ENCODE measurements at places on chromosomes 1 and 21. TPM values are rescaled to one million over a fixed set of nuclear protein-coding genes. Genes with fewer than 3 reads are reported as not detected.

Gene SLC25A34
- under 0.01 TPM for total RNA-seq

Gene PTPRF
- total RNA-seq, result 42.7 TPM

Gene POU2F1
- 6.9 TPM for total RNA-seq

Gene AVPR1B
- not detected for total RNA-seq

Gene ADORA1
- 8.7 TPM for total RNA-seq

Gene ATP6V1G3
- 0.43 TPM for total RNA-seq

Gene ASAP3
- total RNA-seq, result 35.0 TPM

Gene ZNF124
- 43.2 TPM for total RNA-seq

Gene DRAXIN
- total RNA-seq, result not detected

Gene NOS1AP
- 0.43 TPM for total RNA-seq

Gene BRINP3
- not detected for total RNA-seq

Gene FAAH
- total RNA-seq, result 0.86 TPM

Gene GREM2
- 1.3 TPM for total RNA-seq

Gene LEFTY2
- total RNA-seq, result not detected

Gene KCNT2
- 7.3 TPM for total RNA-seq

Gene LIPI
- not detected for total RNA-seq

Gene CLCNKB
- total RNA-seq, result 0.43 TPM

Gene C1orf87
- not detected for total RNA-seq

Gene RNU1-4
- under 0.01 TPM for total RNA-seq

Gene E2F2
- 2.2 TPM for total RNA-seq

Gene DIO1
- total RNA-seq, result not detected

Gene LGR6
- not detected for total RNA-seq

Gene TEX35
- total RNA-seq, result not detected

Gene RAB25
- total RNA-seq, result not detected

Gene CDK18
- total RNA-seq, result 2.2 TPM

Gene SLC30A10
- total RNA-seq, result not detected
